ENCODE measurements at places on chromosomes 1 and 21. TPM values are rescaled to one million over a fixed set of nuclear protein-coding genes. Genes with fewer than 3 reads are reported as not detected.

SPRR2A gene
- total RNA-seq, result 0.39 TPM

KRTAP19-1 gene
- total RNA-seq, result not detected

RNU1-2 gene
- under 0.01 TPM for total RNA-seq

ERRFI1 gene
- 148 TPM for total RNA-seq

CHI3L2 gene
- not detected for total RNA-seq

GJA8 gene
- total RNA-seq, result not detected

JMJD4 gene
- 37.4 TPM for total RNA-seq

CD2 gene
- not detected for total RNA-seq

BRINP3 gene
- total RNA-seq, result not detected

DCAF8 gene
- total RNA-seq, result 35.5 TPM

TTLL7 gene
- total RNA-seq, result 4.4 TPM

TESK2 gene
- 5.1 TPM for total RNA-seq

TEDDM1 gene
- total RNA-seq, result not detected

CELA2A gene
- total RNA-seq, result not detected

TLR5 gene
- total RNA-seq, result 0.08 TPM

OLIG1 gene
- not detected for total RNA-seq

OPRD1 gene
- not detected for total RNA-seq

TIMM17A gene
- total RNA-seq, result 50.1 TPM

RNF207 gene
- total RNA-seq, result 6.6 TPM

NR5A2 gene
- not detected for total RNA-seq

OR10R2 gene
- not detected for total RNA-seq

SLFNL1 gene
- not detected for total RNA-seq

TBCE gene
- total RNA-seq, result 30.8 TPM

IL22RA1 gene
- total RNA-seq, result 2.4 TPM

TNFSF18 gene
- total RNA-seq, result 0.04 TPM

HMGN1 gene
- 406 TPM for total RNA-seq

CFHR2 gene
- not detected for total RNA-seq

KCNA3 gene
- total RNA-seq, result not detected

FCRL4 gene
- not detected for total RNA-seq

EDARADD gene
- total RNA-seq, result 4.7 TPM

C2CD4D gene
- total RNA-seq, result 0.39 TPM

DENND2D gene
- total RNA-seq, result 22.7 TPM

PLA2G2C gene
- not detected for total RNA-seq

CELA3A gene
- total RNA-seq, result not detected

FAM72B gene
- 2.5 TPM for total RNA-seq

ATP1A2 gene
- total RNA-seq, result not detected
